HT1080 (cell line): ENCODE measurements at places on chromosomes 1 and 21.

DNA sequence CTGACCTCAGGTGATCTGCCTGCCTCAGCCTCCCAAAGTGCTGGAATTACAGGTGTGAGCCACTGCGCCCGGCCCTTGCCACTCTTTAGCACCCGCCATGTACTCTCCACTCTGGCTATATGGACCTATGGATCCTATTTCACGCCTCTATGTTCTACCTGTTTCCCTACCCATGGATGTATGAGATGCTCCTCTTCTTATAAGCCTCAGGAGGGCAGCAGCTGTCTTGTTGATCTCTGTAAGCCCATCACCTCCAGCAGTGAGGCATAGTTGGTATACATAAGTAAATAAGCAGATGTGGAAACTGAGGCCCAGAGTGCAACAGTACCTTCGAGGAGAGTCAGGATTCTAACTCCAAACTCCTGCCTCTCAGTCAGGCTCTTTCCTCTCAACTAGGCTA, 24.7 kb upstream of the ARTN start:
- DNase-seq = no peak

GRCh38 chr1:3767328-3767925, 5.1 kb upstream of the SMIM1 start:
- DNase-seq = peak; percentile 86

- peak; percentile 50 for DNase-seq
These were observed 29.2 kb upstream of the OR2B11 start for GRCh38 chr1:247487057-247487456.

- no peak for DNase-seq
These were observed 45.8 kb upstream of the C1orf21 start for GRCh38 chr1:184340984-184341383.

DNA sequence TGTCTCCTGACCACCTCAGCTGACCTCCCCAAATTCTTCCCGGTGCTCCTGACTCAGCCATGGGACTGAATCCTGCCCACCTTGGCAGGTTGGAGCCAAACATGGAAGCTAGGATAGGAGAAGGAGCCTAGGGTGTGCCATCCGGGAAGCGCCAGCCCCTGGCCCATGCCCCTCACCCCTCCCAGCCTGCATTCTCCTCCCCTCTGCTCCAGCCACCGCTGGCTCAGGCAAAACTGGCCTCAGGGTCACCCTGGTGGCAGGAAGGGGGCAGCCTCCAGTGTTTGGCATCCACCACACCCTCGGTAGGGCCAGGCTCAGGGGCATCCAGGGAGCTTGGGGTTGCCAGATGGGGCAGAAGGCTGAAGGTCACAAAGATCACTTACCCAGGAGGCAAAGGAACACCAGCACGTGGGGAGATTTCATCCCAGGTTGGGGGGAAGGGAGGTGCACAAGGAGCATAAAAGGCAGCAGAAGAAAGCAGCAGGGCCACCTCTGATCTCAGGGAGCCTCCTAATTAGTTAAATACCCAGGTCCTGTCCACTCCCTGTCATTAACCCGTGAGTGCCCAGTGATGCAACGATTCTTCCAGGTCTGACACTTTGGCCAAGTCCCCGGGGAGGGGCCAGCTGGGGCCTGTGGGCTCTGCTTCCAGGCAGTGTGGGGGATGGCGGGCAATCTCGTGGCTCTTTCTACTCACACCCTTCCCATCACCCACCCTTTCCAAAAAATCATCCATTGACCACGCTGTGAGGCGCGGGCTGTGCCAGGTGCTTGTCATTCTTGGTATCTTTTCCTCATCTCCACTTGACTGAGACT, at the start of gene PLA2G2E:
Gene PLA2G2E, minus strand, starts transcription at position 481 of the 816 bp plus-strand sequence. Its CDS starts 58 bp downstream, at position 423.
- DNase-seq = no peak

- peak; percentile 42 for DNase-seq
These were observed 12.4 kb downstream of the SLC19A2 start for GRCh38 chr1:169473347-169473746.

DNA sequence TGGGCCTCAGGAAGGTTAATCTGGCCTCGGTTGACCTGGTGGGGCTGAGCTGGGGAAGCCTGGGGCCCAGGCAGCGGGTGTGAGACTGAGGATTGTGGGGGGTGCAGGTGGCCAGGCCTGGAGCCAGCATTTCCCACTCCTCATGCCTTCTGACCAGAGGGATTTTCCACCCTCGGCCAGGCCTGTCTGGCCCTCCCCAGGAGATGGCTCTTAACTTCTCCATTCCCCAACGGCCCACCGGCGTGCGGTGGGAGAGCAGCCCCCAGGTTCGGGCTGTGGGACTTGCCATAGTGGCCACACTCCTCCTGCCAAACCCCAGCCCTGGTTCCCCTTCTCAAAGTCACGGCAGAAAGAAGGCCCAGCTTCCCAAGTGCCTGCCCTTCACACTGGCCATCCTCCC, 126.5 kb upstream of the RUNX3 start:
- no peak for DNase-seq

- peak; percentile 98 for DNase-seq
These were observed 4.9 kb upstream of the CAPN2 start for GRCh38 chr1:223707256-223708000.

DNA sequence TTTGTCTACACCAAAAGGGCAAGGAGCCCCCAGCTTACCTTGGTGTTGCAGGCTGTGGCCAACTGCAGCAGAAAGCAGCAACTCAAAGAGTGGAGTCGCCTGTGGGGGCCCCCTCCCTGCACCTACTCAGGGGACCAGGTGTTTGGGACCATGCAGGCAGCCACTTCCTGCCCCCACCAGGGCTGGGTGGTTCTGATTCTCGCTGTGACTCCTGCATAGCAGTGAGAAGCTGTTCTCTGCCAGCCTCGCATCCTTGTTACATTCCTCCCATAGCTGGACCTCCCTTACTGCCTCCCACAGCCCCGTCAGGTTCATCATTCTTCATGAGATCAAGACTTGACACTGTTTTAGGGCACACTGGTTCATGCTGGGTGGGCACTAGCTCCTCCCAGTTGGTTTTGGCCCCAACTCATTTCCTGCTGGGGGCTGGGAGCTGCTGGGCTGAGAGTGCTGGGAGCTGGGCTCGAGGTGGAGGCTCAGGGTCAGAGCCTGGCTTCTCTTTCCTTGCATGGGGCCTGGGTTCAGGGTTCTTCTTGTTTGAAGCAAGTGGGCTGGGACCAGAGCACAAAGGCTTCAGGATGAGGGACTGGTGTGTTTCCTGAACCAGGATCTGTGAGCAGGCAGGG, 146.9 kb upstream of the C1orf174 start:
- DNase-seq = no peak

GRCh38 chr1:248759644-248760043, 4.1 kb upstream of the LYPD8 start:
- DNase-seq = no peak

DNA sequence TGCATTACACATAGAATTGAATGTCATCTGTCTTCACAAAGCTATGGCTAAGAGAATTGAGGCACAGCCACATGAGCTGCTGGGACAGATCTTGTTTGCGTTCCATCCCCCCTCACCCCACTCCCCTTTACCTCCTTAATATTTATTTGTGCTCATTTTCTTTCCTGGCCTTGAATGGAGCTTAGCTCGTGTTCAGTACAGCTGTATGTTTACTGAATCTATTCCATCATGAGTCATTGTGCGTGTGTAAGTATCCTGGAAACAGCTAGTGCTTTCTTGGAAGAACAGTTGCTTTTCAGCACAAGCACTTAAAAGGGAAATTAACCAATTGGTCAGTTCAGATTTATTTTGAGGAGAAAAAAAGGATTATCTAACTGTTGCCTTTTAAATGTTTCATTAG, 14.7 kb downstream of the PROX1 start:
- peak; percentile 40 for DNase-seq

- peak; percentile 92 for DNase-seq
These were observed 893.4 kb upstream of the ADGRL4 start for GRCh38 chr1:79899914-79900313.

GRCh38 chr1:234647758-234648157, 37.8 kb upstream of the IRF2BP2 start:
- DNase-seq = no peak

- DNase-seq = no peak
These were observed 91.8 kb downstream of the CHD1L start for GRCh38 chr1:147334292-147334691.

DNA sequence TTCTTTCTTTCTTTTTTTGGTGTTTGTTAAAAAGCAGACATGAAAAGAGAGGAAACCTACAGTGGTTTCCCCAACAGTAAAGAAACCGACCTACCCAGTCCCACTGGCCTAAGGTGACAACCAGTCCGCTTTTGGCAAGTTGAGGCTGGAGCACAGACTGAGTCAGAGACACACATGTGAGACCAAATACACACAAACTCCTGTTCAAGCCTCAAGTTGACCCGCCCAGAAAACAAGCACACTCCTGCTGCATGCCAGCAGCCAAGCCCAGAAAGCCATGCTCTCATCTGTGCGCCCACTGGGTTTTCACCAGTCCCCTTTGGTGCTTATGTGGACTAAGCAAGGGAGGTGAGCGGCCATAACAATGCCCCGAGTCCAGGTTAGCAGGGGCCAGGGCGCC, 64.6 kb upstream of the GPR153 start:
- DNase-seq = no peak

DNA sequence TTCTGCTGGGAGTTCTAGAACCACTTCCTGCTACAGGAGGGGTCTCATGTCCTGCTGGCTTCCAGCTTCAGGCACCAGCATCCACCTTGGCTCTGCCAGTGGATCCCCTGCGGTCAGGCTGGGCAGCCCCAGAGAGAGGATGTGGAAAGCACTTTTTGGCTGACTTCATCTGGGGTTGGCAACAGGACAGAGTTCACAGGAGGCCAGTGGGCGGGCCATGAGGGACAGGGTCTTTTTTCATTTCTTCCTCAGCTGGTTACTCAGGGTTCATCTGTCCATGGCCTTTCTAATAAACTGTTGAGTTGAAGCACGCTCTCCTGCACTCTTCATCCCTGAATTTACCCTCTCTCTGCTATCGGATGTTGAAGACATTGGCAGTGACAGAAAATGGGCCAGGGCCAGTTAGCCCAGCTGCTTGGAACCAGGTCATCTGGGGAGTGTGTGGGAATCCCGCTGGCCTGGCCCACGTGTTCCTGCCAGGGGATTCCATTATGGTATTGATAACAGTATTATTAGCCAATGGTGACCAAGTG, 45.2 kb downstream of the RPS6KA1 start:
- peak; percentile 74 for DNase-seq

DNA sequence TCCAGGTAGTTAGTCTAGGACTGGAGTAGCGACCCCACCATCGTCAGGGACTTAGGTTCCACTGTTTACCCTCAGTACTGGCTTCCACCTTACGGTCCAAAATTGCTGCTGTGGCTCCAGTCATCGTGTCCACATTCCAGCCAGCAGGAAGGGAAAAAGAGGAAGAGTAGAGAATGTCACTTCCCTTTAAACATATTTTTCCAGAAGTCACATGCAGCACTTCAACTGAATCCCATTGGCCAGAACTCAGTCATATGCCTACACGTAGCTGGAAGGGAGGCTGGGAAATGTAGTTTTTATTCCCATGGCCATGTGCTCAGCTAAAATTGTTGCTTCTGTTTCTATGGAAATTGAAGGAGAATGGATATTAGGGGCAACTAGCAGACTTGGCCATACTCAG, 84.1 kb upstream of the SELENON start:
- DNase-seq = peak; percentile 55

DNA sequence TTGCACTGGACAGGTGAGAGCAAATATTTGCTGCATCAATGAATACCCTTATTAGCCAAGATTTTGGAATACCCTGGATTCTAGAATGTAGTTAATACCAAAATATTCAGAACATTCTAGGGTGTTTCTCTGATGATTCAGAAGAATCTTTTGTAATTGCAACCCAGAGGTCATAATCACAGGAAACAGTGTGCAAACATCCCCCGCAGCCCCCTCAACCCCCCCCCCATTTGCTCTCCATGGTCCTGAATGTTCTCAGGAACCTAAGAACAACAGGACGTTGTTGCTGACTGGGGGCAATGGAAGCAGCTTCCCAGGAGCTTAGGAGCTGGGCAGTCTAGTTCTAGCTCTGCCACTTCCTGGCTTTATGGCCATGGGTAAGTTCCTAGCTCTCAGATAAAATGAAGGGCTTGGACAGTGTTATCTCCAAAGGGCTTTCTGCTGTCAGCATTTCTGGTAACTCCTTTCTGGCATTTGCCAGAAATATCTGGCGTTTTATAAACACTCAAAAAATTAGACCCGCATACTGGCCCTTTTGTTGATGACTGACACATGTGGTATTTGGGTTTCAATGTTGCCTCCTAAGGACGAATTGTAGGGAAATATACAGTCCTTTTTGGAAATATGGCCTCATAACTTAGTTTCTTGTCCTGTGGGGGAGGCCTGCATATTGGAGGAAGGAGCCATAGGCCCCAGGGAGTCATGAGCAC, 178.6 kb downstream of the RRAGC start:
- DNase-seq = no peak

DNA sequence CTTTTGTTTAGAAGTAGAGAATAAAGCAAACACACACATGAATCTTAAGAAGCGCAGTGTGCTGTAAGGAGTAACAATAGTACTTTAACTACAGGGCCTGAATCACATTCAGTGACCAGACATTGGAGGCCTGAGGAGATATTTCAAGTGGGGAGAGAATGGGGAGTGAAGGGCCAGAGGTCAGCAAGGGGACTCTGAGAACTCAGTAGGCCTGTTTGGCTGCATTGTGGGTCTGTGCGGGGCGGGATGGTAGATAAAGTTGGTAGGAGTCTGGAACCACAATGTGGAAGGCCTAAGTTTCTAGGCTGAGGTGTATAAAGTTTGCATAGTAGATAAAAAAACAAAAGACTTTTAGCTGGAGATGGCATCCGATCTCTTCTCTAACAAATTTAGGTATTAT, 52.7 kb upstream of the WLS start:
- no peak for DNase-seq

DNA sequence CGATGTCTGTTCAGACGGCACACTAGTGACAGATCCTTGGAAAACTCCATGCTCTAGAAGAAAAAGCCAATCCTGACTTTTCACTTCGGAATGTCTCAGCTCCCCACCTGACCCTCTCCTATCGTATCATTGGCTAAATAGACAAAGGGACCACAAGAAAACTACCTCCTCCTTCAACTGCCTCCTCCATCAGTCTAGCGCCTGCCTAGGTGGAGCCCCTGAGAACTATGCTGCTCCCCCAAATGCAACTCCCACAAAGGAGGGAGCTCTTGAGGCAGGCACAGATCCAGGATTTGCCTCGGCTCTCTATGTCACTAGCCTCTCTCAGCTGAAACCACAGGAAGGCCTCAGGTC, 148.4 kb downstream of the TOMM20 start:
- DNase-seq = no peak

- DNase-seq = no peak
These were observed 595.6 kb downstream of the NPHP4 start for GRCh38 chr1:5396593-5396992.

- no peak for DNase-seq
These were observed 58.9 kb downstream of the WLS start for GRCh38 chr1:68173283-68173935.

- DNase-seq = no peak
These were observed 65.1 kb downstream of the C1orf87 start for GRCh38 chr1:60008500-60008899.

GRCh38 chr1:67270541-67270940, 37.1 kb upstream of the IL12RB2 start:
- DNase-seq = no peak

GRCh38 chr1:232319518-232320210, 310.3 kb downstream of the SIPA1L2 start:
- no peak for DNase-seq

DNA sequence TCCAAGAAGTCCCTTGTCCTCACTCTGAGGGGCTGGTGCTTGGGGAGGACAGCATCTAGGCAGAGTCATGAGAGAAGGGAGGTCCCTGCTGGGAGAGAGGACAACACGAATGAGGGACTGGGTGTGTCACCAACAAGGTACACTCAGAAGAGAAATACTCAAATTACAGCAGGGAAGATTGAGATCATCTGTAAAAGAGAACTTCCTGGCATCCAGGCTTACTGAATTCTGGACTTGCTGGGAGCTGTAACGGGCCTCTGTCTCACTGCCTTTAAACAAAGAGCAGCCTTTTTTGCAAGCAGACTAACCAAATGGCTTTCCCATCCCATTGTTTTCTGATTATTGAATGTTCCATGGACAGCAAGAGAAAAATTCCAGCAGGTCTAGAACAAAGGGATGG, 195.7 kb upstream of the RAB4A start:
- no peak for DNase-seq
